ENCODE measurements at places on chromosomes 12 and 14.

DNA sequence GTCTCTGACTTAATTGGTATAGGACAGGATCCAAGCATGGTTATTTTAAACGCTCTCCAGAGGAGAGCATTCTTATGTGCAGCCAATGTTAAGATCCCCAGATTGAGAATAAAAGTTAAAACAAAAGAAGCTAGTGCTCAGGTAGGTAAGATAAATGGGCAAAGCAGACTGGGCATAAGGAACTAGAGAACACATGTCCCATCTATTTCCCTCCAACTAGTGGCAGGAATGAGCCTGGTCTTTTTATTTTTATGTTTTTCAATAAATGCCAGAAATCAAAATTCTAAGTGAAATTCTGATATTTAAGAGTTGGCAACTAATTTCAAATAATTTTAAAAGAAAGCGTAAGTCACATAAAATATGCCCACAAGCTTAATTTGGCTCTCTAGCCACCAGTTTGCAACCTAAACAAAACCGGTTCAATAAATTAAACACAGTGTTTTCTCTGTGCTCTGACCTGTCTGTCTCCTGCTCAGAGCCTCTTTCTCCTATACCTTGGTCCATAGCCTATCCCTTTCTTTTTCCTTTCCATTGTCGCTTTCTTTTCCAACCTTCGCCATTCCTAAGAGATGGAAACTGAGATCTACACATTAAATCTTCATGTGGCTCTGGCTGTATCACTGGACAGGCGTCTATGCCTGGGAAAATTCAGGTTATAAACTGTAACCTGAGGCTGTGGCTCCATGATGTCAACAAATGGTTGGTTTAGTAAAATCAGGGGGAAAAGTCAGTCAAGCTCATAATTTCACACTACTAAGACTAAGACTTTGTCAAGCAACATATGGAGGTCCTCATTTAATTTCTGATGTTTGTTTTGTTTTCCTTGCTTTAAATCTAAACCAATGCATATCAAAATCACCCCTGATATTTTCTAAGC lies 5.5 kb downstream of the SLC38A1 start:
- no peak for DNase-seq

DNA sequence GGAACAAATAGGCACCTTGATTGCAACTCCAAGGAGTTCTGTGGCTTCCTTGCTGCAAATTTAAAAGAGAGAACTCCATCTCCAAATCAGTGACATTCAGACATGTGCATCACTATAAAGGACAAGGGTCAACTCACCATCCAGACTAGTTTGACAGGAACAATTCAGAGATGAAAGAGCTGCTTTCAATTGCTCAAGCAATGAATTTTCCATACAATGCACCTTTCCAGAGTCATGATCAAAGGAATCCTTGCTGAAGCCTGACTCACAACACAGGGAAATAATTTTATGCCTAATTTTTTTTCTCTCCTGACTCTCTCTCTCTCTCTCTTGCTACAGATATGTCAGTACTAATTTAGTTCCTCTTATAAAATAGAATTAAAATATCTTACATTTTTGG lies 380.5 kb upstream of the GARIN6 start:
- no peak for DNase-seq

- peak; percentile 68 for DNase-seq
These were observed 47.2 kb downstream of the PTPRB start for GRCh38 chr12:70590051-70590450.

DNA sequence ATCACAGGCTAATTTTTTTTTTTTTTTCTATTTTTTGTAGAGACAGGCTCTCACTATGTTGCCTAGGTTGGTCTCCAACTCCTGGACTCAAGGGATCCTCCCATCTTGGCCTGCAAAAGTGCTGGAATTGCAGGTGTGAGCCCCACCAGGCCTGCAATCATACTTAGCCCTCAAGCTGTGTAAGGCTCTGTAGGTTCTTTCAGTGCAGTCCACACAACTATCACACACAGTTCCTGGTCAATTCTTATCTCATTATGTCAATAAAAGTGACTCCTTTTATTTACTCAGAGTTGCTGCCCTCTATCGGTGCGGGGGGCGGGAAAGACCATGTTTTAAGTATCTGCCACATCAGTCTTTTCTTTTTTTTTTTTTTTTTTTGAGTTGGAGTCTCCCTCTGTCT lies 29.0 kb downstream of the SLC2A3 start:
- no peak for DNase-seq

GRCh38 chr12:46752396-46752795 lies 73.4 kb downstream of the SLC38A4 start:
- DNase-seq, result no peak

DNA sequence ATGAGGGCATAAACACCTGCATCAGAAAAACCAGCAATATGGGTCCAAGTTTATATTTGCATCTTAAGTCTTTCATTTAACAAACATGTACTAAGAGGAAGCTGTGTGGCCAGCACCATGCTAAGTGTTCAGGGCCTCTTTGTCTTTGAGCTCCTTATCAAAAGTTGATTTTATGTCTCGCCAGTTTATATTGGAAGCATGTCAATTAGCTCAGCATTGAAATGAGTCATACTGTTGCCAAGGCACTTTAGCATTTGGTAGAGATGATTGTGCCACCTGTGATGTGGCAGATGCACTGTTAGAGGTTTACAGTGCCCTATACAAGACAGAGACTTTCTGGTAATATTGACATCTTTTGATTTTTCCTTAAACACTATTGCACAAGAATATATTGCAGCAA lies 68.5 kb downstream of the BHLHE41 start:
- no peak for DNase-seq

GRCh38 chr12:122366685-122367475 lies 55.6 kb downstream of the CLIP1 start:
- no peak for DNase-seq

GRCh38 chr12:75890141-75890540 lies 141.4 kb downstream of the PHLDA1 start:
- no peak for DNase-seq

GRCh38 chr14:25049093-25049567 lies 817 bp downstream of the STXBP6 start:
- DNase-seq, result no peak

- DNase-seq, result no peak
These were observed 44.3 kb downstream of the KRT80 start for GRCh38 chr12:52147367-52147963.

- no peak for DNase-seq
These were observed 3.6 kb upstream of the FGF6 start for GRCh38 chr12:4448943-4449850.

DNA sequence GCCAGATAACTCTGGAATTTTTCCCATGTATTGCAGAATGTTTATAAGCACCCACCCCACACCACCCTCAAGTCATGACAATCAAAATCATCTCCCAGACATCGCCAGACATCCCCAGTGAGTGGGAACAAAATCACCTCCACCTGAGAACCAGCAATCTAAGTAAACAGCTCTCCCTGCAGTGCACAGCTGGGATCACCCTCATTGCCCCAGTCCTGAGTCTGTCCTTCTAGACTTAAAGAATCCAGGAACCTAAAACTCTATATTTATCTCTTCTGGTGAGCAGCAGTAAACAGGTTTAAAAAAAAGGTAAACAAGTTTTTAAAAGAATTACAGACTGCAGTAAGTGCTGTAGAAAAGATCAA lies 43.3 kb upstream of the CMKLR1 start:
- no peak for DNase-seq

- DNase-seq, result no peak
These were observed 5.9 kb upstream of the APOLD1 start for GRCh38 chr12:12779529-12779928.

DNA sequence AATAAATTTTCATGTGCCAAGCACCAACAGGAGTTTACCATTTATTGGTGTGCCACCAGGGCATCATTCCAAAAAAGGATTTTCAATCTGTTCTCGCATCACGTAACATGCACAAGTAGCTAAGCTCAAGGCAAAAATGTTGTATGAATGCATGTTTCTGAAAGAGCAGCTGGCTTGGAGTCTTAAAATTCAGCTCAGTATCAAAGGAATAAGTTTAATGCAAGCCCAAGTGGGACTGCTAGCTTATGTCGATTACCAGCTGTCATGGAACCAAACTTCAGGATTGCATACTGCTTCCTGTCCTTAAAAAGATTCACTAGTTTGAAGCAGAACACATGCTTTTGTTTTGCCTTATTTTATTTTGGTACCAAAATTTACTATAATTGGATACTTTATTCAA lies 437.0 kb downstream of the FSCB start:
- no peak for DNase-seq

- no peak for DNase-seq
These were observed 641 bp downstream of the LRRC43 start for GRCh38 chr12:122183588-122183940.

DNA sequence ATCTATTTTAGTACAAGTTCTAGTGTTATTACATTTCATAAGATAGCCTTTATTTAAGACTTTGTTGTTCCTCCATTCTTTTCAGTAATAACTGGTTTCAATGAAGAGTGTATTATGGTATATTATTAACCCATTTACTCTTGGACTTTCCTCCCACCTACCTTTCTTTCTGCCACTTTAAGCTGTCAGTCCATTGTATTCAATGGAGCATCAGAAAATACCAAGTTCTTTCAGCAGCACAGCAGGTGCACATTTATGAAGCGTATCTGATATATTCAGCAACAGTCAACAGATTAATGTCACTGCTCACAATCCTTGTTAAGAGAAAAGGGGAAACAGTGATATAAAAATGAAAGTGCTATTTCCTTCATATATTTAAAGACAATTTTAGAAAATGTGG lies 660.9 kb downstream of the C12orf50 start:
- no peak for DNase-seq

GRCh38 chr12:102896067-102896466 lies 21.0 kb downstream of the PAH start:
- no peak for DNase-seq

DNA sequence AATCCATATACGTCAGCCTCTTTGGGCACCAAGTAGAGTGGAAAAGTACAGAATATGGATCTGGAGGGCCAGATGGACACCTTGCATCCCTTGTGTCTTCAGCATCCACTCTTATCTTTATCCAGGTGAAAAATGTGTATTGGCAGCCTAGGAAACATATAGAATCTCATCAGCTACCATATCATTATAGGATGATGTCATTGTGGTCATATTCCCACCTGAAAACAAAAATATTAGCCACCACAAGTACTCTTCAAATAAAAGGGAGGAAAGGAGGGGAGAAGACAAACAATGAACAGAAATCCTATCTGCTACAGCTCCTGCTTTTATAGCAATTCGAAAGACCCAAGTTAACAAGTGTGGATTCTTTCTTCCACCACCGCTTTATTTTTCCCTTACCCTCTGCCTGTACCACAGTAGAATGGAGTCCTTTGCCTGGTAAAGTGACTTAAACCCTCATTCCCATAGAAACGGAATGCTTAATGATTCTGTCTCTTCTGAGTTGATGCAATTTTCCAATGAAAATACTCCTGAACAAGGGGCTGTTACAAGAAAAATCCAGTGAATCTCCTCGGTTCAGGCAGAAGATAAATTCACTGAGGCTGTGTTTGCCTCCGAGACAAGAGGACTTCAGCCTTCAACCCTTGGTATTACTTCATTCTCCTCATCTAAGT lies 13.8 kb upstream of the IL26 start:
- no peak for DNase-seq

DNA sequence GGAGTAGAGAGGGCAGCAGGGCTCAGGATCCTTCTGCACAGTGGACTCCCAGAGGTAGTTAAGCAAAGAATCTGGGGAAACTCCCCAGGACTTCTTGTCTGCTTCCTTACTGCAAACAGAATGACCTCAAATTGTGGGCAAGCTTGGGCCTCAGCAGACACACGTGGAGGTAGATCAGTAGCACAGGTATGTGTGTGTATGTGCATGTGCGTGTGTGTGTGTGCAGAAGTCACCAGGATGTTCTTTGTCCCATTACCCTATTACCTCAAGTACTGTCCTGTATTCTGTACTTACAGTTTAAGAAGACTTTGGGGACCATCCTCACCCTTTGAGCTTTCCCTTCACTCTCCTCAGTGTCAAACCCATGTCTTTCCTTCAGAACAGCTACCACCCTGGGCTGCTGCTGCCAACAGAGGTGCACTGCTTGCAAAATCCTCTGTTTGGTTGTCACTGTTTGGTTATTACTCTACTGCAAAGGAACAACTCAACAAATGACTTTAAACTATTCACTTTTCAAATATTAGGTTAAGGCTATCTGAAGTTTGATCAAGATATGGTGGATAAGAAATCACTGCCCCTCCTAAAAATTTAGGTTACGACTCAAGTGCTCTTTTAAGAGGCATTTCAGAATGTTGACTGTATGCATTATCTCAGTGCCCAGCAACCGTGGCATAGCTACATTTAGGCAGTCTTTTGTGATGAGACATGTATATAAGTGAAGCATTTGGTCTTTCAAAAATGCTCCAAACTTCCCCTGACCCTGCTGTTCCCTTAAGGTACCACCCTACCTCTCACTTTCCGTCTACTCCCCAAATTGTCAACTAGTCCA lies 78.2 kb upstream of the MBIP start:
- DNase-seq, result no peak

DNA sequence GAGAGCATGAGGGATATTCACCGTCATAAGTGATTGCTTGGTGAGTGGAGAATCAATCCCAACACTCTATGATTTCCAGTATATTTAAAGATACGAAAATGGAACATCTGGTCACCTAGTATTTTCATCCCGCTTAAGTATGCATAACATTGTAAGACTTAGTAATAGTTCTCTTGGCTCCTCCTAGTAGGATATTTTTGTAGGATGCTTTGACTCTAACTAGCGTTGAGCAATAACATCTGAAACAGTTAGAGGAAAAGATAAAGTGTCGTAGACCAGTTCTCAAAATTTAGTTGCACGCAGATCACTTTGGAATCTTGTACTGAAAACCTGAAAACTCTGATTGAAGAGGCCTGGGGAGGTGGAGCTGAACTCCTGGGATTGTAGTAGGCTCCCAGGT lies 7.6 kb downstream of the SAMD4A start:
- no peak for DNase-seq

DNA sequence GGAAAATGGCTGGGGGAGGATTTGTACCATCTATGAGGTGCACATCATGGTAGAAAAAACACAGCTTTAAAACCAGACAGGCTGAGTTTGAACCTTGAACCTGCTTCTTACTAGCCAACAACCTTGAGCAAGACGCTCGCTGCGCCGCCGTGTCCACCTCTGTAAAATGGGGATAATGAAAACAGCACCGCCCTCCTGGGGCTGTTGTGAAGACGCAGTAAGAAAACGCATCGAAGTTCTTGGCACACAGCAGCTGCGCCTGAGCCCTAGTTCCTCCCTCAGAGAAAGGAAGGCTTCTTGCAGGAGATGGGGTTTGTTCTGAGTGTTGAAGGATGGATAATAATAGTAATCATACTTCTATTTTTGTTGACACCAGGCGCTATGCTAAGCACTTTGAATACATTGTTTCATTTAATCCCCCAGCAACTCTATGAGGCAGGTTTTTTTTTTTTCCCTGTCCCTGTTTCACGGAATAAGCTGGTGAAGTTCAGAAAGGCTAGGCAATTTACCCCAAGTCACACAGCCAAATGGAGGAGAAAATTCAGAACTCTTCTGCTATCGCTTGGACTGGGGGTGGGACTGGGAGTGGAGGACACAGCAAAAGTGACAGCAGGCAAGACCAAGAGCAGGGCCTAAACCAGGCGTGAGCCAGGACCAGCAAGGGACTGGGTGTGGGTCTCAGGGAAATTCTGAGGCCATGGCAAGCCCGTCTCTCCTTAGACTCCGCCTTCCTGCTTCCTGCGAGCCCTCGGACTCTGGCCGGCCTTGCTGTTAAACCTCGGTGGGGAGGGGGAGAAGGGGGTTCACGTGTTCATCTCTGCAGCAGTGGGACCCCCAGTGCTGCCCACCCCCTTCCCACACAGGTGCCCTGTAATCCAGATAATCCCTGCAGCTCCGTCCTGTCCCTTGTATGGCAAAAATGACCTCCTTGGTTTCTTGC lies 97.5 kb downstream of the LRRC74A start:
- DNase-seq, result no peak
